Right cardiac atrium (tissue), 5 donors: ENCODE measurements at places on chromosomes 7 and 10.

DNA sequence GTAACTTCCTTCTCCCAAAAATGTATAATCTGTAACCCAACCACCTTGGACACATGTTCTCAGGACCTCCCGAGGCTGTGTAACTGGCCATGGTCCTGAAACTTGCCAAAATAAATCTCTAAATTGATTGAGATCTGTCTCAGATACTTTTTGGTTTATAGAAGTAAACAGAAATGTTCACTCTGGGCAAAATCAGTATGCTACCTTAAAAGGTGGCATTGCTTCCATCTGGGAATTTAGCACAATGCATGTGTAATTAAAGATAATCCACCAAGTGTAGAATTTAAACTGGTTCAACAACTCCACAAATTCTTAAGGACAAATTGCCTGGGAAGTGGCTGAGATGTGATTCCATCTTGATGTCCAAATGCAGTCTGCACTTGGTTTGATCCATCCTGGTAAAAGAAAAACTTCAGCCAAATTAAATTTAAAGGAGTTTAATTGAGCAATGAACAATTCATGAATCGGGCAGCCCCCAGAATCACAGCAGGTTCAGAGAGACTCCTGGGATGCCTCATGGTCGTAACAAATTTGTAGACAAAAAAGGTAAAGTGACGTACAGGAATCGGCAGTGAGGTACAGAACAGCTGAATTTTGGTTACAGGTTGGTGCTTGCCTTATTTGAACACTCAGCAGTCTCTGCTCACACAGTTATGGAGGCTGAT is 102.6 kb upstream of the PFKP start:
- no peak for DNase-seq

DNA sequence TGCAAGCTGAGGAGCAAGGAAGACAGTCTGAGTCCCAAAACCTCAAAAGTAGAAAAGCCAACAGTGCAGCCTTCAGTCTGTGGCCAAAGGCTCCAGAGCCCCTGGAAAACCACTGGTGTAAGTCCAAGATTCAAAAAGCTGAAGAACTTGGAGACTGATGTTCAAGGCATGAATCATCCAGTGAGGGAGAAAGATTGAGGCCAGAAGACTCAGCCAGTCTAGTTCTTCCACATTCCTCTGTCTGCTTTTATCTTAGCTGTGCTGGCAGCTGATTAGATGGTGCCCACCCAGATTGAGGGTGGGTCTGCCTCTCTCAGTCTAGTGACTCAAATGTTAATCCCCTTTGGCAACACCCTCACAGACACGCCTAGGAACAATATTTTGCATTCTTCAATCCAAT is 20.1 kb upstream of the MDFIC start:
- DNase-seq, result no peak

- DNase-seq, result no peak
These were observed 145.7 kb downstream of the HGF start for GRCh38 chr7:81624021-81624592.

DNA sequence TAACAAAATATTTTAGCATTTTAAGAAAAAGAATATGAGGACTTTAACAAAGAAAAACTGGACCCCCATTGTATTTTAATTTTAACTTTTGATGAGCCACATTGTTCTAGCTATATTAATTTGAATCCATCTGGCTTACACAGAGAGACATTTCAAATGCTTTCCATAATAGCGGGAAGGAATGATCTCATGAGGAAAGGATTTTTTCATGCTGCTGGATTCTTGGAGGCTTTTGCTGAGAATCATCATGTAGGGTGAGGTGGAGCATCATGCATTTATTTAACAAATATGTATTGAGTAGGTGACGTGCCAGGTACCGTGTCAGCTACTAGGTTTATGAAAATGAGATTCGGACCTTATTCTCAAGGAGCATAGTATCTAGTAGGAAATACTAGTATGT is 1006.3 kb downstream of the SORCS1 start:
- no peak for DNase-seq

DNA sequence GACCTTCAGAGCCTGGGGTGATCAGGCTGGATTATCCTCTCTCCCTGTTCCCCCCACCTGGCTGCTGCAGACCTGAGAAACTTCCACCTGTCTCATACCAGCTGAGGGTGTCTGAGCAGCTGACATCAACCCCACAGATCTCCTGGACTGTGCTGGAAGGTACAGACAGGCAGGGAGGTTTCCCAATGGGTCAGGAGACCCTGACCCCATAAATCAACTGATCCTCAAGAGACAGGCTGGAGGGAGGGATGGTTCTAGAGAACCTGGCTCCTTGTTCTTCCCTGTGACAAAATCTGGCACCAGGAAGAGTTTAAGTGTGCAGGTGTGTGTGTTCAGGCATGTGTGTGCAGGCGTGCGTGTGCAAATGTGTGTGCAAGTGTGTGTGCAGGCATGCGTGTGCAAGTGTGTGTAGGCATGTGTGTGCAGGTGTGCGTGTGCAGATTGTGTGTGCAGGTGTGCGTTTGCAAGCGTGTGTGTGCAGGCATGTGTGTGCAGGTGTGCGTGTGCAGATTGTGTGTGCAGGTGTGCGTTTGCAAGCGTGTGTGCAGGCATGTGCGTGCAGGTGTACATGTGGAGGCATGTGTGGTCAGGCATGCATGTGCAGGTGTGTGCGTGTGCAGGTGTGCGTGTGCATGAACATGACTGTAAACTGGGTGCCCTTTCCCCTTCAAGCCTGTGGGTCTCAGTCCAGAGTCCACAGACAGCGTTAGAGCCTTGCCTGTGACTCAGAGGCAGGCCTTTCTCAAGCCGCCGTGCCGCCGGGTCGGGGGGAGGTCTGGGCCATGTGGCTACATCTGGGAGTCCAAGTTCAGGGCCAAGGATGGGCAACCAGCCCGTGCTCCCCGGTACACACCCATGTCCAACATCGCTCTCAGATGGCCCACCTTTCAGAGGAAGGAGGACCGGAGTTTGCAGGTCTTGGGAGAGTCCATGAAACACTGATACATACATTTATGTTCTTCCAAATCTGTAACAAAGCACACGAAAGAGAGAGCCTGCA is 50.1 kb upstream of the ELN start:
- DNase-seq, result peak; percentile 77

GRCh38 chr10:7409045-7409731 is 1.6 kb downstream of the SFMBT2 start:
- peak; percentile 60 for DNase-seq

DNA sequence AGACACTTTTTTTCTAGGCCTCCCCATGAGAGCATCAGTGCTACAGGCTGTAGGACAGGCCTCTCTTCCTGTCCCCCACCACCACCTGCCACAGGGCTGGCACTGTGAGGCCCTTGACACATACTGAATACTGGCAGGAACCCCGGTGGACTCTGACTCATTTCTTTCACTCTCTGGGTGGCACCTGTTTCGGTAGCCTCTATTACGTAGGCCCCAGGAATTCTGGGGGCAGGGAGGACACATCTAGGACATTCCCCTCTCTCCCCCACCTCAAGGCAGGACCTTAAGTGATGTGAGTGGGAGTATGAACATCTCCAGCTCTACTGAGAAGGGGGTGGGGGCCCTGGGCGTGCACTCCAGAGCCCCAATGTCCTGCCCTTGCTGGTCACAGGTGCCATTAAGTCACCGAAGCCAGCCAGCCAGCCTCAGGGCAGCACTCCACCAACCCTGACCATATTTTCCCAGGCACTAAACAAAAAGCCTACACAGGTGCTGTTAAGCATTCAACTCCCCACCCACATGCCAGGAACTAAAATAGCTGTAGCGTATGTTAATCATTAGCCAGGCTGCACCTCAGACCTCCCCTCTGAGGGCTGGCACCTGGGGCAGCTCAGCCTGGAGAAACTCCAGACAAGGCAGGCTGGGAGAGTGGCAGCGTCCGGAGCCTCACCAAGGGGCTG is 8.9 kb downstream of the ANXA11 start:
- DNase-seq, result no peak
